ENCODE measurements at places on chromosomes 2 and 18.

DNA sequence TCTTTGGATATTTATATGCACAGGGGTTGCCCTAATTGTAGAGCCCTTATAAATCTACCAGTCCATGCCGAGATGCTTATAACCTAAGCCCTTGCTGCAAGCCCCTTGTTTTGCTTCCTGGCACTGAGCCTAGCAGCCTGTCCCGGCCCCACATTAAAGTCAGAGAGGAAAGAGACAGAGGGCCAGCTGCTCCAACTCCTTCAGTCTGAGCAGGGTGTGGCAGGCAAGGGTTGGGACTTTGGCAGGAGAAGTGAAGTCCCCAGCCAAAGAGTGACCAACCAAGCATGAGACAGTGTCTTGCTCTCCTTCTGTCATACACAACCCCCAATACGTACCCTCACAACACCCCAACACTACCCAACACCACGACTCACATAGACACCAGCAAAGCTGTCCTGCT, 54.7 kb upstream of the FZD7 start:
- DNase-seq, result no peak

- no peak for DNase-seq
These were observed 22.8 kb downstream of the NFE2L2 start for GRCh38 chr2:177241711-177242120.

DNA sequence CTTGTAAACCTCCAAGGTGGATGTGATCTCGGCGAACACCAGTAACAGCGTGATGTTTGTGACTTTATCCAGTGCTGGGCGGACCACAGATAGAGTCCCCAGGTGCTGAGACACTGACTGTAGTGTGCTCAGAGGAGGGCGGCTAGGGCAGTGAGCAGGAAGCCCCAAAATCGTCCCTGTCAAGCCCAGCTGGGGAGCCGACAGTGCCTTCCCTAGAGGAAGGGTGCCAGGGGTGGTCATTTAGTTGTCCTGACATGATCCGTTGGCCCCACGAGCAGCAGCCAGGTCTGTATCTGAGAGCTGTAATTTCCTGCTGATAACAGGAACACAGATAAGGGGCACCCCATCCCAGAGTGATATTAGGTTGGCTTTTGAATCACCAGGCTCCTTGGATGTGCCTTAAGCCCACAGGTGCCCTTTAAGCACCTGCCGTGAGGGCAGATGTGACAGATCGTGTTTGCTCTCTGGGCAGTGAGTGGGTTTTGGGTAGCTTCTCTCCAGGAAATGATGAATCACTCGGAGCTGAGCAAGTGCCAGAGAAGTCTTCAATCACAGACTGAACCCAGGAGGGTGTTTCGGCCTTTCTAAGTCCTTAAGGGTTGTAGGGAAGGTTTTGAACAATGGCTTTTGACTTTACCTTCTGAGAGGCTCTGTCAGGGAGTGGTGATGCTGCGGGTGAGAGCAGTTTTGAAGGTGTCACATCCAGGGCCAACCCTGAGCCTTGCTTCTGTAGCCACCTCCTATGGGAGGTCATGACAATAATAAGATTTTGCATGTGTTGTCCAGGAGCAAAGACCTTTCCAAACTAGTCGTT, 7.7 kb downstream of the LPIN1 start:
- DNase-seq, result peak; percentile 50

DNA sequence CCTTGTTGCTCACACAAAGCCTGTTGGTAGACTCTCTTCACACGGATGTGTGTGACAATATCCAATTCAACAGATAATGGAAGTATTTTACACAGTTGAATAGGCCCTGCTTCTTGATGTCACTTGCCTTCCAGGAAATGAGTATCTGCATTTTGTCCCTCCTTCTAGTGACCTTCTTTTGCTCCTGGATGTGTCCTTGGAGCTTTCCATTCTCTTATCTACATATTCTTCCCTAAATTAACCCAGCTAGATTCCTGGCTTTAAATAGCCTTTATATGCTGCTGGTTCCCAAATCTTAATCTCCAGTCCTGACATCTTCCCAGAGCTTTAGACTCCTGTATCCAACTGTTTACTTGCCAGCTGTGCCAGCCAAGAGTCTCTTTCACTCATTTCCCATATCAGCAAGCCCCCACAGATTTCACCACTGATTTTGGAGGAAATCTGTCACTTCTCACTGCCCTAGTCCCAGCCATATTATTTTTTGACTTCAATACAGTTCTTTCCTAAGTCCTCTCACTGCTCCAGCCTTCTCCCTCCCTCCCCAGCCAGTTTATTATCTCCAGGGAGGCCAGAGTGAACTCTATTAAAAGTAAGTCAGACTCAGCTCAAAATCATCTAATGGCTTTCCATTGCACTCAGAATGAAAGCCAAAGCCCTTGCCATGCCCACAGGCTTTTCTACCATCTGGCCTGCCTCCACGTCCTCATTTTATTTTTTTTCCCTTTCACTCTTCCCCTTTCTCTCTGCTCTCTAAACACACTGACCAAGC, 170.0 kb downstream of the PDE11A start:
- no peak for DNase-seq

GRCh38 chr2:113217455-113218282, 43.9 kb downstream of the PSD4 start:
- no peak for DNase-seq

- DNase-seq, result no peak
These were observed 1261.7 kb downstream of the DSC3 start for GRCh38 chr18:29780816-29781215.

DNA sequence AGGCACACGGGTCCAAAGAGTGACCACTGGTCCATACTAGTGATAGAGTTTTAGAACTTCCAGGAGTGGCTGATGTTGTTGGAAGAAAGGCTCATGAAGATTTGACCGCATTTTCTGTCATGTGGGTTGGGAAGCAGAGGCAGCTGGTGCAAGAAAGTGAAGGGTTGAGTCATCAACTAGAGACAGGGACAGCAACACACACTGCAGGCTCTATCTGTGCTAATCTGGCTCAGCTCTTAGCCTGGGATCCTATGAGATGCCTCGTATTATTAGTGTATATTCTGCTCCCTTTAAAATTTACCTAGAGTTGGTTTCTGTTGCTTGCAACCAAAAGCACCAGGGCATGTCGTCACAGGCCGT, 2.5 kb upstream of the SH3RF3 start:
- DNase-seq, result no peak

DNA sequence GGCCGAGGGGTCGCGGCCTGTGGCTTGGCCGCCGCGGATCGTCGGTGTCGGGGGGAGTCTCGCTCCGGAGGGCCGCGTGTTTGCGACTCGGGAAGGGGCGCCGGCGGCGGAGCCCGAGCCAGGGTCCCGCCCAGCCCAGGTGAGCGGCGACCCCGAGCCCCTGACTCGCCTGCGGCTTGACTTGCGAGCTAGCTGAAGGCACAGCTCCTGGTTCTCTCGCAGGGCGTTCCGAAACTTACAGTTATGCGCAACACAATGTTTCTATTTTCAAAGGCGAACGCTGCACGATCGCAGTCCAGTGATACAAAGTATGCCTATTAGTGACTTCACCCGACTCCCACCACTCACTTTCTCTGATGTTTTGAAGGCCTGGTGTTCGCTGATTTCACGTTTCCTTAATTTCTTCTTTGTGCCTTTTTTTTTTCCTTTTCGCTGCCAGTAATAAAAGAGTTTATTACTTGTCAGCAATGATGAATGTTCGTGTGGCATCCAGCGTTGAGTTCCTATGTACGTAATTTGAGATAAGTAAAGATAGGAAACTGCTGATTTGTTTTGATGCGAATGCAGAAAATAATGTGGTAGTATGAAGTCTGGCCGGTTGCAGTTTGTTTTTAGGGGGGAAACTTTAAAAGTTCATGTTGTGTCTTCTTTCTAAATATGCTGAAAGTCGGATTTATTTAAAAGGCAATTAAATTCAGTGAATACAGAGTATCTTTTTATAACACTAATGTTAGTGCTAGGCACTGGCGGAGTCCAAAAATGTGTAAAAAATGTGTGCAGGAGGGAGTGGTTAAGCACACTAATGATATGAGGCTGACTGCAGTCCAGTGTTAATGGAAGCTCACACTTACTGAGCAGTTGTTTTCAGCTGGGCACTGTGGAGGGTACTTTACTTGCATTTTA, 706 bp downstream of the UBXN2A start:
- DNase-seq, result peak; percentile 12

DNA sequence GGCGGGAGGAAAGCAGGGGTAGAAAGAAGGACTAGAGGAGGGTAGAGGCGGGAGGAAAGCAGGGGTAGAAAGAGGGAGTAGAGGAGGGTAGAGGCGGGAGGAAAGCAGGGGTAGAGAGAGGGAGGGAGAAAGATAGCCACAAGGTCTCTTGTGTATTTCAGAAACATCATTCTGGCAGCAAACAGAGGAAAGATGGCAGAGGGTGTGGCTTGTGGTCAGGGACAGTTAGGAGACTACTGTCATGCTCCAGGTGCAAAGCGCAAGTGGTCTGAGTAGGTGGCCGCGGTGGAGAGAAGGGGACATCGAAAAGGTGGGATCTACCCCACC, 82.4 kb upstream of the TAF1B start:
- no peak for DNase-seq

GRCh38 chr18:35024196-35024595, 17.0 kb upstream of the MAPRE2 start:
- DNase-seq, result no peak
